ENCODE measurements at places on chromosomes 6 and 20. TPM values are rescaled to one million over a fixed set of nuclear protein-coding genes. Genes with fewer than 3 reads are reported as not detected.

ARMC12 gene
- 1.2 TPM for total RNA-seq

TRIM40 gene
- total RNA-seq = 3.5 TPM

PLEKHG1 gene
- total RNA-seq = 12.9 TPM

OR12D2 gene
- not detected for total RNA-seq

RAB32 gene
- 2.1 TPM for total RNA-seq

PTCRA gene
- total RNA-seq = 35.0 TPM

RAET1E gene
- not detected for total RNA-seq

WFDC13 gene
- total RNA-seq = not detected

C2 gene
- not detected for total RNA-seq

LBP gene
- total RNA-seq = not detected

TRIM10 gene
- total RNA-seq = not detected

TBC1D20 gene
- 20.6 TPM for total RNA-seq

MYT1 gene
- not detected for total RNA-seq

COL9A3 gene
- not detected for total RNA-seq

NKAIN4 gene
- total RNA-seq = not detected

CEP162 gene
- 6.9 TPM for total RNA-seq
